Upper lobe of left lung (tissue), 6 donors: ENCODE measurements at places on chromosomes 7 and 10.

- DNase-seq = no peak
These were observed 26.7 kb upstream of the CD36 start for GRCh38 chr7:80611779-80612178.

DNA sequence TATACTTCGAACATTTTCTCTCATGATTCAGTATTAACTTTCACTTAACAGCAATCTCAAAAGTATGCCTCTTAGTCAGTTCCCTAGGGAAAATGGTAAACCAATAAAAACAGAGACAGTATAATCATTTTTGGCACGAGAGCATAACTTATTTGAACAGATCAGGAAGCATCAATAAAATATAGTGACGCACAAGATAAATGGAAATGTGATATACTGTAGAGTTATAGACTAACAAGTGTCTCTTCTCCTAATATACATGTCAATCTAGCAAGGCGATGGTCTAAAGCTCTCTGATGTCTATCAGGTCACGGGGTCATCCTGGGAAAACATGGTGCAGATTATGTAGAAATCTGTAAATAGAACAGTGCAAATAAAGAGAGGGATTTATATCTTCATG, 131.6 kb downstream of the HGF start:
- DNase-seq = no peak

- DNase-seq = no peak
These were observed 21.9 kb upstream of the ZNF488 start for GRCh38 chr10:47405857-47406547.

GRCh38 chr7:155747209-155747608, 65.1 kb downstream of the SHH start:
- no peak for DNase-seq

DNA sequence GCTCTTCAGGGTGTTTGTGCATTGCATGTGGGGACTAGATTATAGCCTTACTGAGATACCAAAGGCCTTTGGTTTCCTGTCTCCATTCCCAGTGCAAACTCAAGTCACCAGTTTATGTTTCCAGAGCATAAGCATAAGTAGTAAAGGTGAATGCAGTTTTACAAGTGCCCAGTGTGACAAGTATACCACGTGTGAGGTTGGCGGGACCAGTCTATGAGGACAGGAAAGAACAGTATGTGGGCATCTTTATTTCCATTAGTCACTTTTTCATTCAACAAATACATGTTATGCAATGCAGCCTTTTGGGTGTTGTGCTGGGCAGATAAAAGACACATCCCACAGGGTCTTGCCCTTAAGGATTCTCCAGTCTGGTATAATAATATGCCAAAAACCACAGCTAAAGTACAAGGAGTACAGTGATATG, 146.5 kb downstream of the ARID5B start:
- peak; percentile 65 for DNase-seq

- no peak for DNase-seq
These were observed 309.5 kb upstream of the TEX47 start for GRCh38 chr7:89104748-89105685.
